ENCODE measurements at places on chromosomes 4 and X.
A peak's percentile ranks its signal among the peaks of the same experiment; 100 is the strongest.

GRCh38 chrX:114361076-114361725 lies 222.7 kb upstream of the HTR2C start:
- H3K27ac ChIP-seq: no peak overlapping the region
- peaks cover 7% of the 10 kb centered on the region for H3K27me3 ChIP-seq
- no peaks in the 10 kb centered on the region for H3K36me3 ChIP-seq
- DNase-seq: no peak
- H3K4me1 ChIP-seq: no peaks in the 10 kb centered on the region

DNA sequence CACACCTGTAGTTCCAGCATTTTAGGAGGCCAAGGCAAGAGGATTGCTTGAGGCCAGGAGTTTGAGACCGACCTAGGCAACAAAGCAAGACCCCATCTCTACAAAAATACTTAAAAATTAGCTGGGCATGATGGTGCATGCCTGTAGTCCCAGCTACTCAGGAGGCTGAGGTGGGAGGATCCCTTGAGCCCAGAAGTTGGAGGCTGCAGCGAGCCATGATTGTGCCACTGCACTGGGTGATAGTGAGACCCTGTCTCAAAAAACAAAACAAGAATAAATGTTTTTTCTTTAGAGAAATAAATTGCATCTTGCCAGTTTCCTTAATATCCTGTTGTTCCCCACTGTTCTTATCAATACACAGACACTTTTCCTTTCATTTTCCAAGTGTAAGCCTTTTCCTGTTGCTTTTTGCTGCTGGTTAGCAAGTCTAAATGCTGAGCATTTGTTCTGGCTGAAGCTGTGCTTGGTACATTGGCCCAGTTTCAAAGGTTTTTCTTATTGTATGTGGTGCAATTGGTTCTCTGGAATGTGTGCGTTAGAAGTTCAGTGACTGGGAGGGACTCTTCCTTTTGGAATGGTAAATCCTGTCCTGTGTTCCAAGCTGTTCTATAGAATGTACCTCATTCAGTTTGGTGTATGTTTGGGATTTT lies 98.2 kb downstream of the AFF1 start:
- H3K4me3 ChIP-seq: no peak overlapping the region
- no peaks in the 10 kb centered on the region for H3K36me3 ChIP-seq
- no peak overlapping the region for H3K27ac ChIP-seq
- H3K27me3 ChIP-seq: no peaks in the 10 kb centered on the region
- peaks cover 29% of the 10 kb centered on the region for H3K4me1 ChIP-seq

DNA sequence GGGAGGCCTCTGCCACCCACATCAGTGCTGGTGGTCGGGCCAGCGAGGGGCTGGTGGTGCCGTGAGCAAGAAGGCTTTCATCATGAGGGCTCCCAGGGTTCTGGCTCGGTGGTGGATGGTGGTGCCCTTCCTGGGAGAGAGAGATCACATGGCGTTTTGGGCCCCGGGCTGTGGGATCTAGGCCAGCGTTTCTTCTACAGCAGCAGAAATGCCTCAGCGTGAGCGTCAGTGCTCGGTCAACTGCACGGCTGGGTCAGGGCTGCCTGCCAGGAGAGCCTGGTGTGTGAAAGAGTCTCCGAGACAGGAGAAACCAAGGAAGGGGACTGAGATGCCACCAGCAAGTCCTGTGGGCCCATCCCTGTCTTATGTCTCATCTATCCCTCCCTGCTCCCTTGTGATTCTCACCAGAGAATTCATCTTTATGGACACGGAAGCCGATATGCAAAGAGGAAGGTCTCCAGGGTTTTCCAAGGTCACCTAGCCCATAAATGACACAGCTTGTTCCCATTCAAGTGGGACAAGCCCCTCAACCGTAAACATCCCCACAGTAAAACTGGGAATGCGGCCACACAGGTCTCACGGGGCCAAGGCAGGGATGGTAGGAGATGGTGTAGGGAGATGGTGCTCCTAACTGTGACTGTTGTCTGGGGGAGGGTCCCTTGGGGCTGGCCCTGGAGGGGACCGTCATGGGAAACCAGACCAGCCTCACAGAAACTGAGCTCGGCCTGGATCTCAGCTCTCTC lies 99.2 kb downstream of the SORCS2 start:
- H3K4me3 ChIP-seq: no peak overlapping the region
- H3K36me3 ChIP-seq: no peaks in the 10 kb centered on the region
- no peak overlapping the region for H3K27ac ChIP-seq
- H3K27me3 ChIP-seq: peaks cover under 1% of the 10 kb centered on the region

DNA sequence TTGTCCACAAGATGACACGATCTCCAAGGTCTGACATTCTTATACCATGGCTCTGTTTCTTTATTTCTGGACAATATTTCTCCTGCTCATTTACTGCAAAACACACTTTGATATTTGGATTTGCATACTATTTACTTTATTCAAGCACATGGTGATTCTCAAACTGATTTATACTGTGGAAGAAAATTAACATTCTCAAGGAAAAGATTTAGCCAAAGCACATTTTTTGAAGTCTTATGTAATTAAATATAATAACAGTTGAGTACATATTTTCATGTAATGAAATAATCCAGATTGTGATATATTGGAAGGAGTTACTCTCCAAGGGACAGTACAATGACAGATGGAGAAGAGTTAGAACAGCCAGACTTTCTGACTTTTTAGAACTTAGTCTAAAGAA lies 155.8 kb upstream of the CT83 start:
- H3K4me1 ChIP-seq: no peaks in the 10 kb centered on the region
- H3K27me3 ChIP-seq: peaks cover 3% of the 10 kb centered on the region
- no peak for DNase-seq
- H3K4me3 ChIP-seq: no peak overlapping the region
- H3K36me3 ChIP-seq: no peaks in the 10 kb centered on the region
- H3K27ac ChIP-seq: no peak overlapping the region

DNA sequence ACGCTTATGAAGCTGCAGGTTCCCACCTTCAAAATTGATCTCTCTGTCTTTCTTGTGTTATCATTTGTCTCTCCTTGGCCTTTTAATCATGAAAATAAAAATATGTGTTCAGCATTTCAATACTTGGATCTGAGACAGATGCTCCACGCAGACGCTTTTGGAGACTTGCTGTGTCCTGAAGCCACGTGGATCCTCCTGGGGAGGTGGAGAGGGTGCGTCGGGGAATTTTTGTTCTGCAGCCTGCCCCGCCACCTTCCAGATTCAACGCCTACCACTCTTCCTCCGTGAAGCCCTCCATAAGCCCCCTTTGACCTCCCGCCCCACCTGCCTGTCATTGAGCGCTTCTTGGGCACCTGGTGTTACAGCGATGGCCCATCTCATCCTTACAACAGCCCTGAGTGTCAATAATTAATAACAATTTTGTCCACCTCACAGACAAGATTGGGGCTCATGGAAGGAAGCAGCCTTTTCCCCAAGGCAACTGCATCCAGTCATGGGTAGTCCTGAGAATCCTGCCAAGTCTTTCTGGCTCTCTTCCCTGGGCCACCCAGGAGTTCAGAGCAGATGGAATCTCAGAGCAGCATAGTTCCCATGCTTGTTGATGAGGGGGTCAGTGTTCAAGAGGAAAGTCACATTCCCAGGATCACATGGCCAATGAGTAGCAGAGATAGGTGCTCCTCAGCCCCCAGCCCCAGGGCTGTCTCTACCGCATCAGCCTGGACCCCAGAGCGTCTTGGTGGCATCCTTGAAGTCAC lies 172.6 kb upstream of the PSAPL1 start:
- H3K27ac ChIP-seq: peak overlapping the region; percentile 48
- H3K36me3 ChIP-seq: no peaks in the 10 kb centered on the region
- H3K4me3 ChIP-seq: no peak overlapping the region
- H3K4me1 ChIP-seq: no peaks in the 10 kb centered on the region

DNA sequence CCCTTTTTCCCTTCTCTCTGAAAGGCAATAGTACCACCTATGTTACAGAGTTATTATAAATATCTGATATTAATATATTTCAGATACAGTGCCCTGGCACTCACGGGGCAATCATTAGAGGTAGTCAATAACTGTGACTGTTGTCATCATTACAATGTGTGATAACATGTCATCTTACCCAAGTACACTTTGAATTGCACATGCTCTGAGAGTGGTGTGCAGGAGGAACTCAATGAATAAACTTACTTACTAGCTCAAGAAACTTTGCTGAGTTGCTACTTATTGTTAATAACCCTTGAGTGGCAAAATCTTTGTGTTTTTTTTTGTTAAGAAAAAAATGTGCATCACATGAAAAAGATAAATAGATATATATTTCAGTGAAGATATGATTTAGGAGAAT lies 275.1 kb upstream of the RASGEF1B start:
- no peak overlapping the region for H3K27ac ChIP-seq
- no peak for DNase-seq
- no peaks in the 10 kb centered on the region for H3K36me3 ChIP-seq
- H3K4me3 ChIP-seq: no peak overlapping the region
- no peaks in the 10 kb centered on the region for H3K4me1 ChIP-seq

GRCh38 chrX:23662853-23663252 lies 4.4 kb upstream of the PRDX4 start:
- peaks cover 31% of the 10 kb centered on the region for H3K4me1 ChIP-seq
- DNase-seq: no peak
- peak overlapping the region; percentile 78 for H3K27ac ChIP-seq
- H3K27me3 ChIP-seq: peaks cover 4% of the 10 kb centered on the region
- H3K36me3 ChIP-seq: no peaks in the 10 kb centered on the region

DNA sequence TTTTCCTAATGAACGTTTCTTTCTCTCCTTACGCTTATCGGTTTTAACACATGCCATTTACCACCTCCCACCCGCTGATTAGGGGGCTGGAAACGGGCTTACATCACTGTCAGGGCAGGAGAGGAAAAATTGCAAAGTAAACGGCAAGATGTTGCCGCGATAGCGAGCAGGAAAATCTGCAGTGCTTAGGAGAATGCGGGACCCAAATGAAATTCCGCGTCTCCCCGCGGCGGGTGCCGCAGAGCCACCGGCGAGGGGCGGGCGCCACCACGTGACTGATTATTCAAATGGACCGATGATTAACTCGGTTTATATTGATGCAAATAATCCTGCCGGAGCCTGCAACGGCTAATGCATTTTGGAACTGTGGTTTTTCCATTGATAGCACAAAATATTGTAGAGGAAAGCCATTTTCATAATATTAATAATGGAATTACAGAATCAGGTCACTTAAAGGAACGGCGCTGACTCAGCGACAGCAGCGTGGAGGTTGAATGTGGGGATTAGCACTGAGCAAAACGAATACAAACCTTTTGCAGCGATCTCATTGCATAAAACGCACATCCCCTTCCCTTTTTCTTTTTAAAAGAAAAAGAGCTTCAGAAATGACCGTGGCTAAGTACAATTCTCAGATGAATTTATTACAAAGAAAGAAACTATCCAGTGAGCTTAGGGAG lies 224.2 kb downstream of the STIM2 start:
- no peak for DNase-seq
- no peak overlapping the region for H3K27ac ChIP-seq
- no peaks in the 10 kb centered on the region for H3K36me3 ChIP-seq

GRCh38 chrX:39427492-39427891 lies 626.2 kb downstream of the MID1IP1 start:
- no peaks in the 10 kb centered on the region for H3K36me3 ChIP-seq
- no peaks in the 10 kb centered on the region for H3K4me1 ChIP-seq
- no peak overlapping the region for H3K4me3 ChIP-seq
- H3K27me3 ChIP-seq: peaks cover 17% of the 10 kb centered on the region
- H3K27ac ChIP-seq: no peak overlapping the region
- no peak for DNase-seq

- H3K27me3 ChIP-seq: peaks cover 9% of the 10 kb centered on the region
- H3K36me3 ChIP-seq: no peaks in the 10 kb centered on the region
- H3K27ac ChIP-seq: no peak overlapping the region
- no peak overlapping the region for H3K4me3 ChIP-seq
Measured at GRCh38 chr4:77187322-77187721, 30.3 kb downstream of the CCNG2 start.

GRCh38 chr4:16658183-16658582 lies 240.3 kb downstream of the LDB2 start:
- H3K36me3 ChIP-seq: no peaks in the 10 kb centered on the region
- H3K4me3 ChIP-seq: no peak overlapping the region
- H3K27me3 ChIP-seq: no peaks in the 10 kb centered on the region
- H3K27ac ChIP-seq: no peak overlapping the region
- H3K4me1 ChIP-seq: no peaks in the 10 kb centered on the region

- H3K4me3 ChIP-seq: no peak overlapping the region
- DNase-seq: no peak
- peaks cover 5% of the 10 kb centered on the region for H3K36me3 ChIP-seq
- H3K27me3 ChIP-seq: no peaks in the 10 kb centered on the region
Measured at GRCh38 chrX:31464306-31464915, 392.6 kb upstream of the FTHL17 start.

- no peak for DNase-seq
- H3K27ac ChIP-seq: no peak overlapping the region
- H3K27me3 ChIP-seq: no peaks in the 10 kb centered on the region
Measured at GRCh38 chrX:22526339-22526738, 253.6 kb downstream of the CBLL2 start.

DNA sequence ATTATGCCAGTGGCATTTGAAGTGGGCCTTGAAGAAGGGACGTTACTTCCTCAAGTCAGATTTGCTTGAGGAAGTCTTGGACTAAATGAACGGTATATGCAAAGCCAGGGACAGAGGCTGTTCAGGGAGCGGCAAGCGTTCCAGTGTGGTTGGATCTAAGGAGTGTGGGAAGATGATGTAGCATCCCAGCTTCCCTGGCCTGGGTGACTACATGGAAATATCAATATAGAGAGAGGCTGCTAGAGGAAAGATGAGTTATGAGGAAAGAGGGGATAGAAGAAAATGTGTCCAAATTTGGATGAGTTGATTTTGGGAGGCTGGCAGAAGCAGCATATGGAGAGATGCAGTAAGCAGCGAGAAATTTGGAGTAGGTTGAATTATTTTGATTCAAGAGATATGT lies 432.5 kb upstream of the TENM3 start:
- H3K4me3 ChIP-seq: no peak overlapping the region
- no peaks in the 10 kb centered on the region for H3K27me3 ChIP-seq
- H3K36me3 ChIP-seq: no peaks in the 10 kb centered on the region
- no peaks in the 10 kb centered on the region for H3K4me1 ChIP-seq

DNA sequence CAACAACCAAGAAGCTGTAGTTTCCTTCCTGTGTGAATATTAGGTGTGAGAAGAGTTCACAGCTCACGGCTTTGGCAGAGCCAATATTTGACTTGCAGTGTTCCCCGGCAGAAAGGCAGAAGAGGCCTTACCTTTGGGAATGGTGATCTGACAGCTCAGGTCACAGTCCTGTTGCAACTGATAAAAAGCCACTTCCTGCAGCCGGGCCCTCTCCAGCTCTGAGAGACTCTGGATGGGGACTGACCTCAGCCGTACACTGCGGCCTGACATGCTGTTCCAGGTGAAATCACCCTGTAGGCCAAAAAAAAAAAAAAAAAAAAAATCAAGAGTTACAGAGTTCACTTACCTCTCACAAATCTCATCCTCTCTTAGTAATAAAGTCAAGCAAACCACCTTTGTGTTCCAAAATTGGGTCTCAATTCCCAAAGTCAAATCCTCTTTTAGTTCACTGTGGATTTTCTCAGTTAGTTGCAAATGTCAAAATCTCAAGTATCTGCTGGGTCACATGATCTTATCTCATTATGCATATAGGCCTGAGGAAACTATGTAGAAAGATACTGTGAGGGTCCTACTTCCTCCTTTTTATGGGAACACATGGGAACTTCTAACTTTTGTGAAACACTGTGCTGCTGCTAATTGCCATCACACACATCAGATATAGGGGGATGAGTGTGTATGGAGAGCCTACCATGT lies 38.6 kb upstream of the AMELX start:
- no peak overlapping the region for H3K27ac ChIP-seq
- H3K27me3 ChIP-seq: no peaks in the 10 kb centered on the region
- no peaks in the 10 kb centered on the region for H3K36me3 ChIP-seq
- no peak for DNase-seq

- peaks cover 6% of the 10 kb centered on the region for H3K4me1 ChIP-seq
- no peaks in the 10 kb centered on the region for H3K27me3 ChIP-seq
- no peak for DNase-seq
- no peak overlapping the region for H3K4me3 ChIP-seq
Measured at GRCh38 chrX:107691024-107691448, 62.7 kb downstream of the PRPS1 start.

All from natural killer cell treated with Interleukin-12 subunit alpha and Interleukin-12 subunit beta and Interleukin-15 and Interleukin-18, amount 100 ng/mL, for 72 hours (primary cell).